Stromal cell of bone marrow (primary cell): ENCODE measurements at places on chromosomes 4 and X.

DNA sequence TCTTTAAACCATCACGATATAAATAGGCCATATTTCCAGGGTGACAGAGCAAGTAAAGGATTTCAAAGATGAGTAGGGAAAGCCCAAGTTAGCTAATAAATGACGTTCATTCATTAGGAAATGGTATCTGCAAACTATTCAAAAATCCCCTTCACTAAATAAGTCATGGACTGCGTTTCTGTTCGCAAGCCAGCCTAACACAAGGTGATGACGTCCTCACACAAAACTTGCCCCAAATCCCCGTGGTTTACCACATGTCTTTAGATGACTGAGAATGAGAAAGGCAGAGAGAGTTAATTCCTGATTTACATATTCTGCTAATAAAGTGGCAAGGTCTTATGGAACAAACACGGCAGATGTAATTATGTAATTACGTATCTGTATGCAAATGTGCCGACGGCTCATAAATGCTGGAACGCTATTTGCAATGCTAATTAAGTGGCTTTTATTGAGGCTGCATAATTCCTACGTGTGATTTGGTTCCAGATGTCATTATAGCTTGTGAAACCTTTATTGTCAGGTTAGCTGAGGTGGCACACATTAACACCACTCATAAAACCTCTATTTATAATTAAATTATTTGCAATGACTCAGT lies 437.7 kb upstream of the FRG1 start:
- DNase-seq = no peak

DNA sequence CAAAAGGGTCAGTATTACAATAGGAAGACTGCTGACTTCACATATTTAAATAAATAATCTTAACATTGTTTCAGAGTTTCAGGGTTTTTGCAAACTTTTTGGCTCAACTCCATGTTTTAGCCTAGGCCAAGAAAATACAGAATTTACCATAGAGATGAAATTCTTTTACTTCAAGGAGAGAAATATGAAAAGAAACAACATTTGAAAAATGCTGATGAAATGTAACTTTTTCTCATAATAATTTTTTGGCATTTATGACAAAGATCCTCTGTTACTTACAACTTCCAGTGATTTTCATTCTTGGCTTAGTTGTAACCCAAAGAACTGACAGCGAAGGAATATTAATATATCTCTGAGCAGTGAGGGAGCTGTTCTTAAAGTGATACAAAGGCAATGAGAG lies 316.1 kb upstream of the EMCN start:
- no peak for DNase-seq

DNA sequence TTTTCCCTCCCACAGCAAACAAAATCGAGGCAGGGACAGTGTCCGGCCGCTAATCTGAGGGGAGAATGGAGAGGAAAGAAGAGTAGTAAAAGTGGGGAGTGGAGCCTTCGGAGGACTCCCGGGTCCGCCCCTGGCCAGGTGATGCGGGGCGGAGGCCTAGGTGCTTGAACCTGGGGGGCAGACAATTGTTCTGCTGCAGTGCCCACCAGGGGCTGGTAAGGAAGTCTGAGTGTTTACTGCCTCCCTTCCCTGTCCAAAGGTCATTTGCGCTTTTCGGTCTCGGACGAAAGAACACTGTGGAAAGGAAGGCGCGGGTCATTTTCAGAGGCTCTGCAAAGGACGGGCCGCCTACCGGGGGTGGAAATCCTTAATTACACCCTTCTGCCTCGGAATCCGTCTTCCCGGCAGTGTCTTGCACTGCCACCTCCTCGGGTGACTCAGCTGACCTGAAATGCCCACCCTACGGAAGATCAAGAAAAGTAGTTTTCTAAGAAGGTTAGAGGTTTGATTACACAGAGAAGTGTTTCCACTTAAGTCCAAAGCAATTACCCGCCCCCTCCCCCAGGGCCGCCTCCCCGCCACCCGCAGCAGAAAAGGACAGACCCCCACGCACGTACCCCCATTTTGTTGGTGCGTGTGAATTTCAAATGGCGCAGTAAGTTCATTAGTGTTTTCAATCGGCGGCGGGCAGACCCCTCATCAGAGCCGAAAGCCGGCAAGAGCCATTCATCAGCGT lies 99.9 kb upstream of the TENM3 start:
- DNase-seq = no peak

DNA sequence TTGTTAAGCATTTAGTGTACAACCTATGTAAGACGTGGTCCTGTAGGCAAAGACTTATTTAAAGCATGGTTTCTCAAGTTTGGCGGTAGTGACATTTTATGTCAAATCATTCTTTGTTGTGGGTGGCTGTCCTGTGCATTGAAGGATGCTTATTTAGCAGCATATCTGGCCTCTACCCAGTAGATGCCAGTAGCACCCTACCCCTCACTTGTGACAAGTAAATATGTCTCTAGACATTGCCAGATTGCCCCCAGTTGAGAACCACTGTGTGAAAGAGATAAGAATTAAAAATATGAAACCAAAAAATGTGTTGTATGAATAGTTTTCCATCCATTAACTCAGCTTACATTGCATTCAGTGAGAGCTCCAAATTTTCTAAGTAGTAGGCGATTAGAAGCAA lies 25.5 kb downstream of the MMAA start:
- no peak for DNase-seq

DNA sequence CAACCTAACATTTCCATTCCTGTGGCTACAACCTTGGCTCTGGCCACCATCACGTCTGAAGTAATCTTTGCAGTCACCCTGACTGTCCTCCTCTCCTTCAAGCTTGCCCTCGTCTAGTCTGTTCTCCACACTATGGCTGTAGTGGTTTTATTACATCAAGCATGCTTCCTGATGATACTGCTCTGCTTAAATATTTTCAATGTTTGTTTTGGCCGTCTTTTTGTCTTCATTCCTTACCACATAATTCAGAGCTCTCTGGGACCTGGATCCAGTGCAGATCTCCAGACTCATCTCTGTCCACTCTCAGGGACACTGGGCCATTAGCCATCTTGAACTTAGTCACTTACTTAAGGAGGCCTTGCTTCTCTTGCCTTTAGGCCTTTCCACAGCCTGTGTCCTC lies 27.7 kb upstream of the FREM3 start:
- DNase-seq = peak; percentile 54

- no peak for DNase-seq
Measured at GRCh38 chr4:100189820-100190642, at the start of gene DDIT4L. DDIT4L (minus strand) TSS chr4:100190468; CDS start chr4:100189983, 485 bp downstream.
